GM10248 (cell line): ENCODE measurements at places on chromosomes 1 and 21.

GRCh38 chr1:204990059-204990664 lies 52.9 kb upstream of the CNTN2 start:
- no peak for DNase-seq

GRCh38 chr1:230280054-230280795 lies 145.9 kb downstream of the PGBD5 start:
- DNase-seq = no peak

GRCh38 chr1:171641076-171641864 lies 11.2 kb downstream of the MYOC start:
- DNase-seq = no peak

GRCh38 chr1:160429125-160429561 lies 28.8 kb downstream of the VANGL2 start:
- peak; percentile 12 for DNase-seq

DNA sequence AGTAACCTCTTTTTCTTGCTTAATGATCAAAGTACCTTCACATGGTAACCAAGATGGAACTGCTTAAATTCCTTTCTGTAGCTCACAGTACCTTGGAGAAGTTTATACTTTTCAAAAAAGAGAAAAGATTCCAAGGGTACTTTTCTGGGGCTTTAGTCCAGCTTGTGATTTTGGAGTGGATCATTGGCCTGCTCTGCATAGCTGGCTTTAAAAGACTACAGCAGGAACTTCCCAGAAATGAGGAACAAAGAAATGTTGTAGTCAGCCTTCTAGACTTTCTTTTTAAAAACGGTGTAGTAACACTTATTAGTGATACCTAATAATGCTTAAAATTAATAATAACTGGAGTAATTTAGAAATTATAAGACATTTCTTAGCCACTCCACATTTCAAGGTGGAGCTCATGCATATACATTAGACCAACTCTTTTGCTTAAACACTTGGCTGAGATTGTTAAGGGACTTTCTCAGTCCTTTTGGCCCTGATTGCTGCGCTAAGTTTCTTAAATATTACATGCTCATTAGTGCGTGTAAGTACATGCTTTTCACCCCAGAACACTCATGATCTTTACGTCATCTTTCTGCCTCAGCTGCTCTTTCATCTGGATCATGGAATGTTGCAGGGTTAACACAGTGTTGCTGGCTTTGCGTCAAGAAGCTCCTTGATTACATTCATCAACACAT lies 57.3 kb downstream of the SDCCAG8 start:
- peak; percentile 22 for DNase-seq

GRCh38 chr1:56790036-56790435 lies 29.2 kb downstream of the FYB2 start:
- no peak for DNase-seq

GRCh38 chr1:232594768-232595698 lies 34.9 kb downstream of the SIPA1L2 start:
- DNase-seq = no peak

DNA sequence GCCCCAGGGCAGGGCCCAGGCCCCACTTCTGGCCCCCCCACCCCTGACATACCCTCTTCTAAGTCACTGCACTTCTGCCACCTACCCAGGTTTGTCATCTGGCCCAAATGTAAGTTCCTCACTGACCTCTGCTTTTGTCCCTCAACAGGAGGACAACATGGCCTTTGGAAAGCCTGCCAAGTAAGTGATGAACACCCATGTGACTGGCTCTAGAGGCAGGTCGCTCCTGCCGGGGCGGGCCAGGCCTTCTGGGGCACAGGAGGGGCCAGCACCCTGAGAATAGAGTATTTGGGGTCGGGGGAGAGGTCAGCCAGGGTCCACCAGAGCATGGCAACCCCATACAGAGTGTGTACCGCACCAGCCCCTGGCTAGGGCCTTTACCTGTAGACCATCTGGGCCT lies 9.9 kb upstream of the SYTL1 start:
- DNase-seq = no peak

DNA sequence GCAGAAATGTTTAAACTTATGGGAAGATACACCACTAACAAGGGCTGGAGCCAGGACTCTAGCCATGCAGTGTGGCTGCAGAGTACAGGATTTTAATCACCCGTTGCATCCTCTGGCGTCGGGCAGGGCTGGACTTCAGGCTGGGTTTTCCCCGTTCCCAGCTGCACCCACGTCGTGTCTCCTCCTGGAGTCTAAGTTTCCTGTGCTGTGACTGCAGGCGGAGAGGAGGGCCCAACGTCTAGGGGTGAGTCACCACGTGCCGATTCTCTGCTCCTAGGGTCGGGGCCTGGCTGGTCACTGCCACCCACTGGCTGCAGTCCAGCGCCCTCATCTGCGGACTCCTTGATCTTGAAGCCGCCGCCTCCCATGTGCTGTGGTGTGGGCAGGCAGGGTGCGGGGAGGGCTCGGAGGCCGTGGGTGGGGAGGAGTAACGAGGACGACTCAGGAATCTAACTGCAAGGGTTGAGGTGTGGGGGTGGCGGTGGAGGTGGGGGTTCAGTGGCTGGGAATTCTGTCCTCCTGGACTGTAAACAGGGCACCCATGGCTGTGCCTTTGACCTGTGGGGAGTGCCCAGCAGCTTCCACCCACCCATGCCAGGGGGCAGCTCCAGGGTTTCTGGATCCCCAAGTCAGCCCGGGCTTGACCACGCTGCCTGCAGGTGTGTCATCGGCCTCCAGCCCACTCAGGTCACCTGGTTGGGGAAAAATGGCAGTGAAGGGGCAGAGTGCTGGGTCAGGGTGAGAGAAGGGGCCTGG lies 77.8 kb downstream of the ALPL start:
- DNase-seq = no peak

DNA sequence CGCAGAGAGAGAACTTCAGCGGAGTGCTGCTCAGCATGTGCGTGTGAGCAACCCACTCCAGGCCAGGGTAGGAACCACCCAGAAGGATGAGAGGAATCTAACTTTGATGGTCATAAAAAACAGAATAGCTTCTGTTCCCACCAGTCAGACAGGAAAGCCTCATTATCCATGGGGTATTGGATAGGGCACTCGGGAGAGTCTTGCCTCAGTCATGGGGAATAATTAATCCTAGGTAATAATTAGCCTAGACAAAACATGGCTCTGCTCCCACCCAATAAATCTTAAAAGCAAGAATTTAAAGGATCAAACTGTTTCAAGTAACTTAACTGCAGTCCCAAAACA lies 35.3 kb downstream of the LDLRAD1 start:
- no peak for DNase-seq

GRCh38 chr1:18515120-18515667 lies 34.5 kb downstream of the KLHDC7A start:
- no peak for DNase-seq

DNA sequence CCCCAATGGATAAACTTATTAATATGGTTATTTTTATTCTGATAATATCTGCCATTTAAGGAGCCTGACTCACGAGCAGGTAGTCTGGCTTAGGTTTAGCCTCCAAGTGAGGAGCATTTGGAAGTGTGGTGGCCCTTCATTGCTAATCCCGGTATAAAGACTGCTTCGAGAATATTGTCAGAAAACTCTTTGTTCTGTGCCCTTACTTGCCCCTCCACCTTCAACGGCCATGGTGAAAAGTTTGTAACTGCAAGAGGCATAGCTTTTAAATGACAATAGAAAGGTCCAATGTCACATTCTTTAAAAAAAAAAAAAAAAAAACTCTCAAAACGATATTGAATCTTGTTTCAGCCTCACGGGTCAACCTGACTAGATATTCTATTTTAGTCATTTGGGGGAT lies 157.4 kb upstream of the PROX1 start:
- DNase-seq = no peak

DNA sequence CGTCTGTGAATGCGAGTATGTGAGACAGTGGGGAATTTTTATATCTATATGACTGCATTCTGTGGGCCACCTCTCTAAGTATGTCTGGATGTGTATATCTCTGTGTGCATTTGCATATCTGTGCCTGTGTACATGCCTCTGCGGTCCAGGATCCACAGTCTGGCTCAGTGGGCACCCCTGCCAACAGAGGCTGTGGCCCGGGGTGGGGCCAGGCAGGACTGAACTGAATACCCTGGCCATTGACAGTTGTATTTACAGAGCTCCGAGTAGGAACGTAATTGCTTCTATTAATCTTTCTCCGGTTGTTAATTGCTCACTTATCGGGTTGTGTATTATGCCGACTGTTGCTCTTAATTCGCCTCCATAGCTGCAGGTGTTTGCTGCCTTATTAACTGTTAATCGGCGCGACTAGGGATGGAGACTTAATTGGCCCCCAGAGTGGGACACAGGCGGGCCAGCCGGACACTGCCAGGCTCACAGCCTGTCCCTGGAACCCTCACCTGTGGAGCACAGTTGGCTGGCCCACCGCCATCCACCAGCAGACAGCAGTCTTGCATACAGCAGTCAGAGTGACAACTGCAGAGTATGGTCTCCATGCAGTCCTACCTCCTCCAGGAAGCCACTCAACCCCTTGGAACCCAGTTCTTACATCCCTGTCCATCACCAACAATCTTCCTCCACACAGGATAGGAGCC lies 22.4 kb upstream of the ADGRB2 start:
- no peak for DNase-seq

GRCh38 chr1:101907264-101907663 lies 89.5 kb downstream of the OLFM3 start:
- no peak for DNase-seq

DNA sequence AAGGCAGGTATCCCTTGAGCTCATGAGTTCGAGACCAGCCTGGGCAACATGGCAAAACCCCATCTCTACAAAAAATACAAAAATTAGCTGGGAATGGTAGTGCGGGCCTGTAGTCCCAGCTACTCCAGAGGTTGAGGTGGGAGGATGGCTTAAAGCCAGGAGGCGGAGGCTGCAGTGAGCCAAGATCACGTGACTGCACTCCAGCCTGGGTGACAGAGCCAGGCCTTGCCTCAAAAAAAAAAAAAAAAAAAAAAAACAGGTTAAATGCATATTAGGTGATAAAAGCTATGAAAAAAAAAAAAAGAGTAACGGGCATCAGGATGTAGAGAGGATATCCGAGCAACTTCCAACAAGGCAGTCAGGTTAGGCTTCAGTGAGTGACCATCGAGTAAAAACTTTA lies 2.8 kb upstream of the SRRM1 start:
- no peak for DNase-seq

- DNase-seq = no peak
Observed at GRCh38 chr1:231776010-231776756, 149.6 kb downstream of the DISC1 start.

DNA sequence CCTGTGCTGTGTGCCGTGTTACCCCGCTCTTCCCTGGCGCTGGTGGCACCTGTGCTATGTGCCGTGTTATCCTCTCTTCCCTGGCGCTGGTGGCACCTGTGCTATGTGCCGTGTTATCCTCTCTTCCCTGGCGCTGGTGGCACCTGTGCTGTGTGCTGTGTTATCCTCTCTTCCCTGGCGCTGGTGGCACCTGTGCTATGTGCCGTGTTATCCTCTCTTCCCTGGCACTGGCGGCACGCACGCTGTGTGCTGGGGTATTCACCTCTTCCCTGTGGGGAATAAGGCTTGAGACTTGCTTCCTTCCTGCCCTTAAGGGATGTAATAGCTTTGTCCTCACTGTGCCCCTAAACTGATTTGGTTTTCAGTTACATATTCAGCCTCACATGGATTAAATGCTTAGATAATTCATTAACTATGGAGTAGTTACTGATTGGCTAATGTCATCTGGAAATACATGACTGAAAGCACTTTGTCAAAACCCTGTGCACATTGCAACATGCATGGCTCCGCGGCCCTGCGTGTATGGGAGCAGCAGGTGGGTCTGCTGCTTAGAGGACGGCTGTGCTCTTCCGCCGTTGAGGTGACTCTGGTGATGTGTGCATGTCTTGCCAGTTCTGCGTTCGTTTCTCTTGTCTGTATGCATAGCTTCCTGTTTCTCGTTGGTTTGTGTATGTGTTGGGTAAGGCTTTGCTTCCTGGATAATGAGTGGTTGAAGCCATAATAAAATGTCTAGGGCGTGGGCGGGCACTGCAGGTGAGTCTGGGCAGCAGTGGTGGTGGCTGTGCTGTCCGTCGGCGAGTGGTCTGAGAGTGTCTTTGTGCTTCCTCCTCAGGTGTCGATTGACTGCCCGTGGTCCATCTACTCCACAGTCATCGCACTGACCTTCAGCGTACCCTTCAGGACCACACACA lies 17.9 kb upstream of the PWP2 start:
- DNase-seq = no peak

DNA sequence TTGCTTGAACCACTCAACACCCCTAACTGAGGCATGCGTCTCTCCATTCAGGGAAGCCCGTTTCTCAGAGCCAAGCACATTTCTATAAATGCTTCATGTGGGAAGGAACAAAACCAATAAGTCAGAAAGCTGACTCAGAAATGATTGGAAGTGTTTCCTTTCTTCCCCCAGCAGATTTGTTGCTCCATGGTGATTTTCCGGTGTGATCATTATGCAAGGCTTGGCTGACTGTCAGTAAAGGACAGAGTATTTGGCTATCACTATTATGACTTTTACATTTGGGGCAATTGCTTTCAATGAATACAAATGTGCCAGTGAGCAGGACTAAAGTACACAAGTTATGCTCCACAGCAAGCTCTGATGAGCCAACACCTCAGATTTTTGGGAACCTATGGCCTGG lies 53.3 kb upstream of the ZC3H11B start:
- DNase-seq = no peak

DNA sequence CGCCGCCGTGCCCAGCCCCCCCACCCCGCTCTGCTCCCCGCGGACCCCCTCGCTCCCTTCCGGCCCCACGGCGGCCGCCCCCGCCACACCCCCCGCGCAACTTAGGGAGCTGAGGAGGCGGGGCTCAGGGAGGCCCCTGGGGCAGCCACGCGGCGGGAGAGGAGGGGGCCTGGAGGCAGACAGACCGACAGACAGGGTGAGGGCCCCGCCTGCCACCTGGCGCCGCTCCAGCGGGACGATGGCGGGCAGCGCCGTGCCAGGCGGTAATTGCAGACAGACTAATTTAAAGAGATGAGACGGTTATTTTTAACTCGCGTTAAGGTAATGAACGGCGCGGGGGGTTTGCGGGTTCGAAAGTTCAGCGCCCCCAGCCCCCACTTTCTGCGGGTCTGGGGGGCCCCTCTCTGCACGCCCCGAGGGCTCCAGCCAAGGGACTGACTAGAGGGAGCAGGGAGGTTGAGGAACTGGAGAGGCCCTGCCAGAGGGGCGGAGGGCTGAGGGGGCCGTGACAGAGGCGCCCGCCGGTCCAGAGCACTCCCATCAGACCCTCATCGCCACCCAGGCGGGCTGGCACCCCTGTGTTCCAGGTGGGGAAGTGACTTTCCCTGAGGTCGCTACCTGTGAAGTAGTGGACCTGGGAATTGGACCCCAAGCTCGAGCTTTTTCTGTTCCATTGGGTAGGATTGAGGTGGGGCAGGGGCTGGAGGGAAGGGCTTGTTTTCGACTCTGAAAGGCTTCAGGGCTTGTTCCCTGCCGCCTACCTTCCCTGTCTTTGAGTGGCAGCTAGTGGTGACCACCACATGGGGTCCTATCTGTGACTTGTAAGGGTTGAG lies 5.4 kb downstream of the FOXO6 start:
- DNase-seq = no peak
